Stimulated activated CD4-positive, alpha-beta T cell treated with anti-CD3 and anti-CD28 coated beads, Interleukin-15, amount 100 ng/mL, for 1 hour (primary cell): ENCODE measurements at places on chromosomes 2 and 18.

DNA sequence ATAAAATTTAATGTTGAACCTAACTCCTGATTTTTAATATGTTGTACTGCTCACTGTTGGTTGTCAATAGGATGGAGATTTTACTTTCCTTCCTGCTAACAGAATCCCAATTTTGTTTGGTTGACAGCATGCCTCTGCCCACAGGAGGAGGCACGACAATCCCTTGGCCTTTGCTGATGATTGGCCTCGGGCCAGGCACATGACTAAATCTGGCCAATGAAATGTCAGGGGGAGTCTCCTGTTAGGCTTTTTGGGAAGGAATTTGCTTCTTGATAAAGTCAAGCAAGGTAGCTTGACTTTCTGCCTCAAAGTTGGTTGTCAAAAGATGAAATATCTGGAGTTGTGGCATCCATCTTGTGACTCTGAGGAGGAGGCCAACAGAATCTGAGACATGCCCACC, 6.8 kb upstream of the TGFA start:
- DNase-seq: no peak

DNA sequence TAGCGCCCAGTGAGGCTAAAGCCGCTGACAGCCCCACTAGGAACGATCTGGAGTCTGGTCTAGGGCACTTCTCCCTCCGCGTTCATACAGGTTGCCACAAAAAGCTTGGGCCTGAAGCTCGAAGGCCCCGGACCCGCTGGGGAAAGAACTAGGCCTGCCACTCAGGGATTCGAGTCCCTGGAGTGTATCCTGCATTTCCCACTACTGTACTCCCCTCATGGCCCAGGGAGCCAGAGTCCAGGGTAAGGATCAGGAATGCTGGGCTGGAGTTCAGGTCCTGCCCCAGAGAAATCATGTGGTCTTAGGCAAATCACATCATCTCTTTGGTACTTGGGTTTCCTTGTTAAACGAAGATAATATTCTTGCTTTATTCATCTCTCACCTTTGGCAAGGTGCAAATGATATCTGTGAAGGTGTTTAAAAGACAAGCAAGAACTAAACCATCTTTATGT, 1.4 kb upstream of the ZFP36L2 start:
- no peak for DNase-seq

DNA sequence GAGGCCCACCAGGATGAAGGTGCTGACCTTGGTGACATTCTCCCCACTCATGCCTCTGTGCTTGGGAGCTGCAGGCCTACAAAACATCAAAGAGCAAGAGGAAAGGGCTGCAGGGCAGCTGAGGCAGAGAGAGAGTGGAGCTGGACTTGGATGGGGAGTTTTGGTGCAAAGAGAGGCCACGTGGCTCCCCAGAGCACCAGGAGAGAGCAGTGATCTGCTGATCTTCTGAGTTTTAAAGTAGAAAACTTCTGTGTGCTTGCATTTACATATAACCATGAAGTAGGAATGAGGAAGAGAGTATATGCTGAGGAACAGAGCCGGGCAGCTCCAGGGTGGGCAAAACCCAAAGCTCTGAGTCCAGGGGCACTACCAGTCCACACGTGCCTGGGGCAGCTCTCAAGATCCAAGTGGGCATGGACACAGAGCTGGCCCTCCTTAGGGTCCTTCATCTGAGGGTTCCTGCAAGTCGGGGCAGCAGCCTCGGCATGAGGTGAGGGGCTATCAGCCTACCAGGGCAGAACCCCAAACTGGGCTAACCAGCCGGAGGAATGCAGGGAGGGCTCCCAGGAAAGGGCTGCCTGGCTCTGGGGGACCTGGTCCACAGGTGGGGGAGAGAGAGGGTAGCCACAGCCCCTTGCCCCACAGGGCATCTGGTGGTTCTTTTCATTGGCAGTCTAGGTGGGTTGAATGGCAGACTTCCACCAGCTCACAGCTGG, at the start of gene OR6B2:
Gene OR6B2 (minus strand): TSS at position 51 of the 716 bp plus-strand sequence. CDS start 0 bp downstream, at position 51.
- no peak for DNase-seq

DNA sequence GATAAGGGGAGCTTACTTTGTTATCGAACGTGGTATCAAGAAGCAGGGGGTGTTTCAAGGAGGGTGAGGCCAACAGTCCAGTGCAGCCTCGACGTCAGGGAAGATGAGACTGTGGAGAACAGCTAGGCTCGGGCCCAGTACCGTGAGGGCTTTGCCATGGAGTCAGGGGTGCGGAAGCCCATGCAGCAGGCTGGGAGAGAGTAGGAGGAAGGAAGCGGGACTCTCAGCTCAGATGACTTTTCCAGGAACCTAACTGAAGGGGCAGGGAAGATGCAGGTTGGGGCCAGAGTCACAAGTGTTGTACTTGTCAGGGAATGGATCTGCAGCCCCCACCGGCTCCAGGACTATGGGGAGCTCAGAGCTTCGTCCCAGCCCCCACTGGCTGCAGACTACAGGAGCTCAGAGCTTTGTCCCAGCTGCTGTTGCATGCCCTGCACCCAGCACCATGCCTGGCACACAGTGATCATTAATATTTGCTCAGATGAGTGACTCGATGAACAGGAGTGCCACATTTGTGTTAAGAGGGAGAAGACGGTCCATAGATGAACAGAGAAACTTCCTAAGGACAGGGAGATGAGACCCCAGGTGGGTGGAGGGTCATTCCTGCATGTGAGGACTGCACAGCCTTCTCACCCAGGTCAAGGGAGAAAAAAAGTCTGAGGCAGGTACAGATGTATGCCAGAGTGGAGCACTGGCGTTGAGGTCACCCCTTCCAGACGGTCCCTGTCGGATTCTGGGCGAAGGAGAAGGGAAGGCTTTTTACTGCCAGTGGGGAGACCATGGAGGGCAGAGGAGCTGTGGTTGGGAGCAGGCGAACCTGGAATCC, 36.4 kb downstream of the PTGR3 start:
- DNase-seq: no peak

DNA sequence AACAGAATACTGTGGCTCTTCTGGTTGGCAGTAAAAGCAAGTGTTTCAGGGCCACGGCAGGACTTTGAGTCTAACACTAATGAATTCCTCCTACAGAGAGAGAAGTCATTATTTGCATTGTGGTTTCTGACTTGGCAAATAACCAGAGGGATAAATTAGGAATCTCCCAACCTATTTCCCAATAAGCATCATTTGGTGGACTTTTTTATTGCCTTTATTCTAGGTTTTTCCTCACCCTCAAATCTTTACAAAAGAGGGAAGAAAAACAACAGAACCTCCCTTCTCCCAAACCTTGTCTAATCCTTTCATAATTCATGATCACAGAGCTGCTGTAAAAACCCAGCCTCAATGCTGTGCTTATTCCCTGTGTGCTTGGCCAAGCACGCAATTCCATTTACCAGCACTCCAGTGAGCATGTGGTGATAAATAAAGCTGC, 179.7 kb downstream of the AGPS start:
- no peak for DNase-seq

GRCh38 chr2:238847419-238847801, 475 bp upstream of the TWIST2 start:
- no peak for DNase-seq

DNA sequence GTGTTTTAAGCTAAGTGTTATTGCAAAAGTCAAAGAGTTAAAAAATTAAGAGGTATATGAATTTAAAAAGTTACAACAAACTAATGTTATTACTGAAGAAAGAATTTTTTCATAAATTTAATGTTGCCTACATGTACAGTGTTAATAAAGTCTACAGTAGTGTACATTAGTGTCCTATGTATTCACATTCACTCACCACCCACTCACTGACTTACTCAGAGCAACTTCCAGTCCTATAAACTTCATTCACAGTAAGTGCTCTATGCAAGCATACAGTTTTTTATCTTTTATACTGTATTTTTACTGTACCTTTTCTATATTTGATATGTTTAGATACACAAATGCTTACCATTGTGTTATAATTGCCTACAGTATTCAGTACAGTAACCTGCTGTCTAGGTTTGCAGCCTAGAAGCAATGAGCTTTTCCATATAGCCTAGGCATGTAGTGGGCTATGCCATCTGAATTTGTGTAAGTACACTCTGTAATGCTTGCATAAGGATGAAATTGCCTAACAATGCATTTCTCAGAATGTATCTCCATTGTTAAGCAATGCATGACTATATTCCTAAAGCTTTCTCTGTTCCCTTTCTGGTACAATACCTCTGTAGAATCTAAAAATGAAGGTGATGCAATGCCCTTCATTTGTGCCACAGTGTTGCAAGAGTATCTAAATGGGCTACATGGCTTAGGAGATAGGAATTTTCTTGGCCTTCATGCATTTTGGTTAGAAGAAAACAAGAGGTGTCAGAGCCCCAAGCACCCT, 370.8 kb upstream of the NT5C1B start:
- DNase-seq: no peak

DNA sequence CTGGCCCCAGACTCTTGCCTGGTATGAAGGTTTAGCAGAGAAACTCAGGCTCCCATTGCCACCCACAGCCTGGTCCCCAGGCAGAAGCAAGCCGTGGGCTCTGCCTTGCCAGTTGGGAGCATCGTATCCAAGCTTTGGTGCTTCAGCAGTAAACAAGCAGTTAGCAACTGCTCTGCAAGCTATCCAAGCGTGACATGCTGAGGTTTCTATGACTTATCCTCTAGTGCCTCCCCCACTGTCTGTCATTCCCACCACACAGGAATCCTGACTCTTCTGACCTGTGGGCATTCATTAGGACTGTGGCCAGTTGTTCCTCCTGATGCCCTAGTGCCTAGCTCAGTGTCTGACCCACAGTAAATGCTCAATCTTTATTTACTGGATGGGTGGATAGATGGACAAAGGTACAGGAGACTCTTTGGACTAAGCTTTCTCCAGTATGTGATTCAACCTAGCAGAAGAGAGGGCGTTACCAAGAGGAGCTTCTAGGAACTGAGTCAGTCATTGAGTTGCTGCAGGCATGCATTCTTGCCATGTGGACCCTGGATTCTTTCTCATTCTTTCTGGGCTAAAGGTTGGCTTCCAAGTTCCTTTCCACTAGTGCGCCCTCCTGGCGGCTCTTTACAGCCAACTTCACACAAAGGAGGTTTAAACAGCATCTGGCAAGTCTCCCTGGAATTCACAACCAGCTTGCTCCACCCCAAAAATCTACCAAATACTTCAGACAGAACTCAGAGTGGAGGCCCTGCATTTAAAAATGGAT, 40.6 kb upstream of the MRPL19 start:
- DNase-seq: no peak

DNA sequence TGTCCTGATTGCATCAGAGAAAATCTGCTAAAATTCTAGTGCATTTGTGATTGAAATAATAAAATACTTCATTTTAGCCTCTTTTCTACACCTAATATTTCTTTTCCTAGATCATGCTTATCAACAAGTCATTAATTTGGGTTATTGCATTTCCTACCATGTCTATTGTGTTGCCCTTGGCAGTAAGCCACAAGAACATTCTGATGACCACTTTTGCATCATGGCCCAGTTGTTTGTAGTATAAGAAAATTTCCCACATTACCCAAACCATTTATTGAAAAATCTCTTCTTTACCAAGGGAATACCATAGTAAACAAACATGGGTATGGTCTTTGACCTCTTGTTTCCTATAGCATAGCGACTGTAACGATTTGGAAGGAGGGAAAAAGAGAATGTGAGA, 76.3 kb downstream of the R3HDM1 start:
- no peak for DNase-seq

GRCh38 chr2:39434233-39434897, 2.7 kb downstream of the MAP4K3 start:
- DNase-seq: no peak
